ENCODE measurements at places on chromosomes 7 and 10. TPM values are rescaled to one million over a fixed set of nuclear protein-coding genes. Genes with fewer than 3 reads are reported as not detected.

Gene NODAL
- polyA plus RNA-seq = not detected

Gene DPP6
- 0.10 TPM for polyA plus RNA-seq

Gene CDC14C
- polyA plus RNA-seq = not detected

Gene LIPK
- not detected for polyA plus RNA-seq

All from SK-N-SH (cell line).